ENCODE measurements at places on chromosomes 4 and X.

DNA sequence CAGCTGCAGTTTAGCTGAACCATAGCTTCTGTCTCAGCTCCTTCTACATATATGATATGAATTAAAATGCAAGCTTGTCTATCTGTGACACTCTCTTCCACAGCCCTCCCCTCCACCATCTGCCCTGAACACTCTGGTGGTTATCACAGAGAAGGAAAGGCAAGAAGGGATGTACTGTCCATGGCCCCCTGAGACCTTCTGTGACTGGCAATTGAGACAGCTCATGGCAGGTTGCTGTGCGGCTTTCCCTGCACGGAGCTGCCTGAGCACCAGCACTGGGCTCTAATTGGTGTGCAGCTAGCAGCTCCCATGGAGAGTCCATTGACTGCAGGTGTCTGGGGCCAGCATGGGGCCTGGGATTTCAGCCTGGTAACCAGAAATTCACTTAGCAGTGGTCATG, 109.8 kb upstream of the ANXA3 start:
- no peaks in the 10 kb centered on the region for H3K36me3 ChIP-seq
- no peaks in the 10 kb centered on the region for H3K4me1 ChIP-seq
- H3K4me3 ChIP-seq, result no peak overlapping the region
- no peak for DNase-seq
- H3K27ac ChIP-seq, result no peak overlapping the region

DNA sequence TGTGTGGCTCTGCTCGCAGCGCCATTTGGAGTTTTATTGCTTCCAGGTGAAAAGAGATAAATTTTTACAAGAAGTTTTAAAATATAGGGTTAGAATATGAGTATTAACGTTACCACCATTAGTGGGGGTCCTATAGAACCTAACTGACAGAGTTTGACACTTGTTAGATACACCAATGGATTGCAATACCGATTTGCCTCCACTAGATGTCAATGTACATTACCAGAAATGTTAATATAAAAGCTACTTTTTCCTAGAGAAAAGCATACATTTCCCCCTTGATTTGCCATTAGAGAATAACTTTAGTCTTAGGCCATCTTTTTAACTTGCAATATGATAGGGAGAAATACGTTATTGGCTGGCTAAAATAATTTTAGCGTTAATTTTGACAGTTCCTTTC, 108.4 kb downstream of the LINC00632 start:
- no peak overlapping the region for H3K4me3 ChIP-seq
- H3K4me1 ChIP-seq, result peaks cover 6% of the 10 kb centered on the region
- H3K27ac ChIP-seq, result no peak overlapping the region

GRCh38 chrX:40318076-40318475, 220.3 kb upstream of the BCOR start:
- no peak overlapping the region for H3K4me3 ChIP-seq
- no peak for DNase-seq
- no peaks in the 10 kb centered on the region for H3K36me3 ChIP-seq

DNA sequence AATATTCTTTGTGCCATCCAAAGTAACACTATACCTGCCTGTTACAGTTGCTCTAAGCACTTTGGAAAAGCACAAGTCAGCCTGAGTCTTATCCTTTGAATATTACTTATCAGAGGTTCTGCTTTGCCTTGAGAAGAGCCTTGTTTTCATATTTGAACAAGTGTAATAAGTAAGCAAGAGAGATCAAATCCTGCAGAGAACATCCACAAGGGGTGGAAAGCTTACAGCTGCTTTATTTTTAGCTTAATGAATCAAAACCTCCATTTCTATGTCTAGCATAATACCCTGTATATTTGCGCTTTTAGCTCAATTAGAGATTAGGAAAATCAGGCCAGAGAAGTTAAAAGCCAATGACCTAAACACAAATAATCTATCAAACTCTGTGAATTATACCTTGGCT, 139.8 kb downstream of the CDS1 start:
- no peak for DNase-seq
- no peaks in the 10 kb centered on the region for H3K36me3 ChIP-seq
- H3K4me1 ChIP-seq, result no peaks in the 10 kb centered on the region
- H3K27ac ChIP-seq, result no peak overlapping the region
- H3K27me3 ChIP-seq, result no peaks in the 10 kb centered on the region

DNA sequence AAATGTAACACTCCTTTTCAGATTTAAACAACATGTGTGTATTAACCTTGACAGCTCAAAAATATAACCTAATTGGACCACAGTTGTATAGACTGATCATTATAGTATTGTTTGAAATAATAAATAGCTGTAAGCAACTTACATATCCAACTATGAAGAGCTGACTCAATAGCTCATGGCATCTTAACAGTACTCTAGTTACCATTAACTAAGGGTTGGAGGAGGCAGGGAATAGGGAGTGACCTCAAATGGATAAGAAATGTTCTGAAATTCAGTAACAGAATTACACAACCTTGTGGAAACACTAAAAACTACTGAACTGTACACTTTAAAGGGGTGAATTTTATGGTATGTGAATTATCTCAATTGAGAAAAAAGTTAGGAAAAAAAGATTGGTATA, 136.5 kb upstream of the CPEB2 start:
- H3K36me3 ChIP-seq, result no peaks in the 10 kb centered on the region
- H3K4me1 ChIP-seq, result no peaks in the 10 kb centered on the region
- H3K27ac ChIP-seq, result no peak overlapping the region
- H3K4me3 ChIP-seq, result no peak overlapping the region

DNA sequence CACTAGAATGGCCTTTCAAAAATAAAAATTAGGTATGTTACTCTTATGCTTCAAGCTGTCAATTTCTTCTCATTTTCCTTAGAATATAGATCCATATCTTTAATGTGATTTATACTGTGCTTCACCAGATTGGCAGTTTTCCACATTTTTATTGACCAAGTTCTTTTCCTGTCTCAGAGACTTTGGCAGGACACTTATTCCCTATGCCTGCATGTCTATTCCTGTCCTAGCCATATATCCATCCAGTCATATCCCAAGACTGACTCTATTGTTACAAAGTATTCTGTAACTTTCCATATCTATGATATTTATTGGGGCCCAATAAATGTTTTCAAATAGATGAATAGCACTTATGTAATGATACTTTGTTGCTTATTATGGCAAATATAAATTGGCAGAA, 450.7 kb downstream of the GASK1B start:
- H3K4me3 ChIP-seq, result no peak overlapping the region
- DNase-seq, result no peak
- no peaks in the 10 kb centered on the region for H3K4me1 ChIP-seq

- no peak overlapping the region for H3K4me3 ChIP-seq
- no peaks in the 10 kb centered on the region for H3K36me3 ChIP-seq
These were observed 113.4 kb upstream of the LIMCH1 start for GRCh38 chr4:41424522-41424921.

DNA sequence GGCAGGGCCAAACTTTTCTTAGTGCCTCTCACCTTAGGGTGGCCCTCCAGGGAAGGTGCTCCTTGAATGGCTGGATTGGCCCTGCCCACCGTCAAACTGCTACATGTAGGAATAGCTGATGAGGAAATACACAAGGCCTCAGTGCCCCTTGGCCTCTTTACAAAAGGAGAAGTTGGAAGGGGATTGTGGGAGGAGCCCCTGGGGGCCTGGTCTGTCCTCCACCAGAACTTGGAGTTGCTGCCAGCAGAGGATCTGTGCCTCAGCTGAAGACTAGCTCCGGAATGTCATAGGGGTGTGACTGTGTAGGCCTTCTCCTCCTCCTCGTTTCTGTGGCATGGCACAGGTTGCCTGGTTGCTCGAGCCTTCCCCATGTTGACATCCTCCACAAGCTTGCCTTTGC, 142.7 kb downstream of the AMMECR1 start:
- peaks cover 20% of the 10 kb centered on the region for H3K4me1 ChIP-seq
- H3K4me3 ChIP-seq, result no peak overlapping the region
- no peaks in the 10 kb centered on the region for H3K27me3 ChIP-seq
- no peak for DNase-seq
- H3K36me3 ChIP-seq, result peaks cover 2% of the 10 kb centered on the region

DNA sequence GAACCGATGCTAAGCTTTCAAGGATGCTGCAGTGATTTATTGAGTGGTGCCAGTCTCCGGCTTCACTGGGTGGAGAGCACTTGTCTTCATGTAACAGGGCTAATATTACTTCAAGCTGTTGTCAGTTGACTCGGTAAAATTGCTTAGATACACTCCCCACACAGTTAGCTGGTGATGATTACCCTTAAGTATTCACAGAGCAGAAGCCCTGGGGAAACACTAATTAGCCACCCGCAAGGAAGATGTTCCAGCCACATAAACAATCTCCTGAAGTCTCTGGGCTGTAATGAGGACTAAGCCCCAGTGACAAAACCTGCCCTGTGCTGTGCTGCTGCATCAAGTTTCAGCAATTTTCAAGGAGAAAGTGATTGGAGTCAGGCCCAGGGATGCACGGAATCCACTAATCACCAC, 37.3 kb upstream of the GK2 start:
- no peak overlapping the region for H3K27ac ChIP-seq
- H3K4me1 ChIP-seq, result no peaks in the 10 kb centered on the region
- H3K36me3 ChIP-seq, result no peaks in the 10 kb centered on the region
- no peak for DNase-seq

DNA sequence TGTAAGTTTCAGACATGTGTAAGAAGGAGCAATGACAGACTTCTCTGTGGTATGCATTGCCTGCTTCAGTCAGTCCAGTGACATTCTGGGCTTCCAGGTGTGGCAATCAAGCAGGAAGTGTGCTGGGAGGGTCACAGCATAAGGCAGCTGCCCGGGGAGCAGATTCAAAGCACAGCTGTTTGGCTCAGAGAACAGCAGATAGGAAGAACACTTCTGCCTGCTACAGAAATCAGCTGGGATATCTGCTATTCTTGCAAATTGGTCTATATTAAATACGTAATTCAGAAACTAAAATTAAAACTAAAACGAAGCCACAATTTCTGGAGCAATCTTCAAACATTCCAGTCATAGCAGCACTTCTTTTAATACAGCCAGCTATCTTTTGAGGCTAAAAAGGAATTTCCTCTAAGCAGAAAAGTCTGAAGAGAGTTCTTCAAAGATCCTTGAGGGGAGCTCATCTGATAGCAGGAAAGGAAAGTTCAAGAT, 47.5 kb upstream of the GALNT7 start:
- no peak for DNase-seq
- no peaks in the 10 kb centered on the region for H3K36me3 ChIP-seq
- peaks cover 7% of the 10 kb centered on the region for H3K4me1 ChIP-seq
- no peak overlapping the region for H3K27ac ChIP-seq
- no peaks in the 10 kb centered on the region for H3K27me3 ChIP-seq

GRCh38 chrX:47662144-47662657, 3.2 kb upstream of the UXT start:
- no peak overlapping the region for H3K27ac ChIP-seq
- no peak for DNase-seq
- H3K36me3 ChIP-seq, result peaks cover 11% of the 10 kb centered on the region

GRCh38 chr4:93788712-93789111, 39.8 kb upstream of the ATOH1 start:
- H3K4me3 ChIP-seq, result no peak overlapping the region
- H3K4me1 ChIP-seq, result no peaks in the 10 kb centered on the region
- no peaks in the 10 kb centered on the region for H3K36me3 ChIP-seq
- DNase-seq, result no peak
- no peak overlapping the region for H3K27ac ChIP-seq

DNA sequence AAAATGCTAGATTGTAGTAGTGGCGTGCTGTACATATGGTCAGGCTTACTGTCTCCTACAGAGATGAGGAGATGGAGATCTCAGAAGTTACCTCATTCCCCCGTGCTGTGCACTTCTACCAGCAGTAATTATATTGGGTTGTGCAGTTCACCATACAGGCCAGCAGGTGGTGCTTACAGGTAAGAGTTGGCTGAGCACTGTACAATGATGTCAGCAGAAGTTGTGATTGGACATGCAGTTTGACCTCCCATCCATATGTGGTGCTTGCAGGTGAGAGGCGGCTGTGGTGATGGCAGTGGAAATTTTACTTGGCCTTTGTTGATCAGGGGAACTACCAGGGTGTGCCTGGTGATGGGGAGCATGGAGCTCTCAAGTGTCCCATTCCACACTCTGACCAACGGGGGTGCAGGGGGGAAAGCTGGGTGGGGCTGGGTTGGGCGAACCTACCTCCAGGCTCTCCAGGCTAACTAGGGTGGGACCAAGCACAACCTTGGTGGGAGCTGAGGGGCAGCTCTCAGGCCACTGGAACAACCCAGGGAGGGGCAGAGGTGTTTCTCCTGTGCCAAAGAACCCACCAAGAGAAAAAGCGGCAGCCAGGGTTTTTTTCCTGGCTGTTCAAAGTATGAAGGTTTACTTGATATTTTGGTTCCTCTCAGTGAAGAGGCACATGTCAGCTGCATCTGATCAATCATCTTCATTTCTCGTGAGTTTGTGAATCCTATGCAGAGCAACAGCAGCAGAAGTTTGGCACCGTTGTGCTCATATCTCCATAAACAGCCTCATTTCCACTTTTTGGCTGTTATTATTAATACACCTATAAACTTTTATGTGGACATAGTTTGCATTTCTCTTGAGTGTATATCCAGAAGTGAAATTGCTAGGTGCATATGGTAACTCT, 73.8 kb upstream of the FREM3 start:
- no peak overlapping the region for H3K27ac ChIP-seq
- peak; percentile 29 for DNase-seq
- peak overlapping the region; percentile 42 for H3K4me3 ChIP-seq
- peaks cover 8% of the 10 kb centered on the region for H3K27me3 ChIP-seq
- peaks cover 8% of the 10 kb centered on the region for H3K4me1 ChIP-seq

DNA sequence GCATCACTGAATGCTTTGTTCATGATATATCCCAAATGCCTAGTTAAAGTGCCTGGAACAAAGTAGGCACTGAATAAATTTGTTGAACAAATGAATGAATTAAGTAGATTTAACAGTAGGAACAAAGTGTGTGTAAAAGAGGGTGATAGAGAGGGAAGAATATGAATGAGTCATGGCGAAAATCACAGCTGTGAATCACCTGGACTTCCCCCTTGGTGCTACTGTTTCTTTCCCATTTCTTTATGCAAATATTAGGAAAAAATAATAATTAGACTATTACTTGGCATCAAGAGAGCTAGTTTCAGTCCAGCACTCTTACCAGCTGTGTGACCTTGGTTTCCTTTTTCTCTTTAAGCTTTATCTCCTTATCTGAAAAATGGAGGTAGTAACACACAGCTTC, 9.2 kb downstream of the SPIN3 start:
- no peaks in the 10 kb centered on the region for H3K27me3 ChIP-seq
- peak overlapping the region; percentile 76 for H3K27ac ChIP-seq
- no peak overlapping the region for H3K4me3 ChIP-seq
- H3K36me3 ChIP-seq, result peaks cover 23% of the 10 kb centered on the region
- H3K4me1 ChIP-seq, result peaks cover 35% of the 10 kb centered on the region

GRCh38 chr4:25308306-25308705, 4.3 kb upstream of the ZCCHC4 start:
- no peak overlapping the region for H3K4me3 ChIP-seq
- H3K27me3 ChIP-seq, result peaks cover 6% of the 10 kb centered on the region
- peaks cover 3% of the 10 kb centered on the region for H3K36me3 ChIP-seq
- no peak overlapping the region for H3K27ac ChIP-seq
- no peak for DNase-seq
